ENCODE measurements at places on chromosomes 7 and 10.

- DNase-seq = no peak
Measured at GRCh38 chr7:117051808-117052207, 98.5 kb downstream of the ST7 start.

DNA sequence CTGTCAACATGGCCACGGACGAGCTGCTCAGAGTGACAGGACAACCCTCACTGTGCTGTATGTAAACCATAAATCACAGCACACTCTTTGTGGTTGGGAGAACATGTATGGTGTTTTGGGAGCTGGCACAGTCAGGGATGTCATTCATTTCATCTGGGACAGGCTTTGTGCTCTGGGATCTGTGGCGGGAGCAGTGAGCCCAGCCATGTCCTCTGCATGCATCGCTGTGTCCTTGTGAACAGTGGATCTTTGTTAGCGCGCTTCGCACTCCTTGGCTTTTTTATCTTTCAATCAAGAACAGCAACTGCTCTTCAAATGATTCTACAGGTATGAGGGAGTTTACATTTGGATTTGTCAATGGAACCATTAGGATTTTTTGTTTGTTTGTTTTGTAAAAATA lies 7.1 kb downstream of the CCM2 start:
- no peak for DNase-seq

DNA sequence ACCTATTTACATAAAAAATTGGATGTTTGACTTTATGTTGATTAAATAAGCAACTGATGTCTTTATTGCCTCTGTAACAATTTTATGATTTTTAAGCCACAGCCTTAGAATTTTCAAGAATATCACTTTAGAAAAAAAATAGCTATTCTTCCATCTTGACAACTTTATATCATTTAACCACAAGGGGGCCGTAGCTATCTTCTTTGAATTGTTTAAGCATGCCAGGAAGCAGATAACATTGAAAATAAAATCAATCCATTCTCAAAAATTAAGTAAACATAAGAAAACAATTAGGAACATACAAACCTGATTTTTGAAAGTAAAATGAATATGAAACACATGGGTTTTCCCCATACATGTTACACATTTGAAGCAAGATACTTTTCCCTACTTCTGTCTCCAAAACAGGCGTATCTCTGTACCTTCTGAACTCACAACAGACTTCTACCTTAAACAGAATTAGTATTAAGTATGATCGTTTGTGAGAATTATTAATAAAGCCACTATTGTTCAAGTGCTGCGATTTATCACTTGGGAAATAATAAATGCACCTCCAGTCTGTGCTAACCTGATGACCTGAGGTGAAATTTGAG lies 209.0 kb downstream of the CACNA2D1 start:
- no peak for DNase-seq

GRCh38 chr7:78734626-78735025 lies 718.8 kb downstream of the MAGI2 start:
- DNase-seq = no peak

- no peak for DNase-seq
Measured at GRCh38 chr7:141671705-141672496, 30.1 kb downstream of the DENND11 start.

GRCh38 chr7:96316949-96317348 lies 4.9 kb downstream of the SLC25A13 start:
- DNase-seq = no peak

DNA sequence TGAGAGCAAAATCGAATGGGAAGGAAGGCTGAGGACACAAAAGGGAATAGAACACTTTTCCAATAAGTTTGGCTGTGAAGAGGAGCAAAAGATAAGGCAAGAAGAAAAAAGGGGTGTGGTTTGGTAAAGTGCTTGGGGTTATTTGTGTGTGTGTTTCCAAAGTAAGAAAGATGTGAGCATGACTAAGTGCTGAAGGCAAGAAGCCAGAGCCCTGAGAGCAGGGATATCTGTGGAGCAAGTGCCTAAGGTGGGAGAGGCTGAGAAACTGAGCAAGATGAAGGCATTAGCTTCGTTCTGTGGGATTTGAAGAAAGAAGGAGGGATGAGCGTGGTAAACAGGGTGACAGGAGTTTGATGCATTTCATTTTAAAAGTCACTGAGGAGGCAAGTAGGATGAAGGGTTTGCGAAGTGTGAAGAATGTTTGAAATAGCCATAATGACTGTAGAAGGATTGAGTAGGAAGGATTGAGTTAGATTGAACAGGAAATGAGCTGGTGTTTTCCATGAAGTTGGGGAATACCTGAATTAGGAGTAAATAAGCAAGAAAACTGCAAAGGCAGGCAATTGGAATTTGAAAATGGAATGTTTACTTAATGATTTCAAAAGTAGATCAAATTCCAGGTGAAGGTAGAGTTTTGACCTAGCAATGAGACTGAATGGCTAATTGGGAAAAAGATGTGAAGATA lies 19.9 kb upstream of the SP4 start:
- DNase-seq = no peak

DNA sequence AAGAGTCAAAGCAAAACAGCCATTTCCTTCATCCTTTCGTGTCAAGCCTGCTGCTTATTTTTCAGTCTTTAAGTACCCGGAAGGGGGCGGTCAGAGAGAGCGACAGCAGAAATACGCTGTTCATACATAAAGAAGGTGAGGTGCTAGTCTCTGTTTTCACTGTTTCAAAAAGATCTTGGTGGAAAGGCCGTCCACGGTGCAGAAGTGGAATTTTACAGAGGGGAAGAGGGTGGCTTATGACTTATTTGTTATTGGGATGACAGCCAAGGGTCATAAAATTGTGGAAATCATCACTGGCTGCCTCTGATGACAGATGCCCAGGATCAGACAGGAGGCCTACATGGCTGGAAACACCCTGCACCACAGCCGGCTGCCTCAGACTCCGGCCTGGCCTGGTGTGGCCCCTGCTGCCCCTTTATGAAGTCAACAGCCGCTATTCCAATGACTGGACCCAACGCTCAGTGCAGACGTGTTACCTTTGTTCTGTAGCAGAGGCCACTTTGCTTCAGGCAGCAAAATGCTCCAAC lies 57.0 kb downstream of the HIPK2 start:
- no peak for DNase-seq

- DNase-seq = no peak
Measured at GRCh38 chr7:121037957-121038716, 49.6 kb downstream of the CPED1 start.

GRCh38 chr10:3452173-3452626 lies 279.6 kb upstream of the PITRM1 start:
- no peak for DNase-seq

GRCh38 chr10:70328967-70329366 lies 45.2 kb upstream of the NPFFR1 start:
- DNase-seq = no peak

DNA sequence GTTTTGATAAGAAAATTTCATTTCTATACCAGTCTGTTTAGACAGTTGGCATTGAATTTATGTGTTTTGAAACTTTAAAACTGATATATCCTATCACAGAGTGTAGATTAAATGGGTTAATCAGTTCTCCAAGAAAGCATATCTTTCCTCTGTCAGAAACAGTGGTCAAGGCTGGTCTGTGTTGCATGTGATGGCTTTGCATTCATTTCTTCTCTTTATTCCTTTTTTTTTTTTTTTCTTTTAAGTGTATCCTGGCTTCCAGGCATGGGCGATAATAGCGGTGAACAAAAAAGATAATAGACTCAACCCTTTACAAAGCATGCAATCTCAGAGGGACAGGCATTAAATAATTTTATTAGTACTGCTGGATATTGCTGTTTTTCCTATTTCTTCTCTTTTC lies 136.6 kb downstream of the LRRC4 start:
- no peak for DNase-seq

Data from stimulated activated CD4-positive, alpha-beta T cell treated with anti-CD3 and anti-CD28 coated beads, Interleukin-12 subunit alpha, Interleukin-12 subunit beta, amount 100 ng/mL, for 24 hours (primary cell).